NCI-H1436 (cell line): ENCODE measurements at places on chromosomes 12 and 14.

GRCh38 chr14:29607169-29607568 lies 320.5 kb downstream of the PRKD1 start:
- no peak for DNase-seq

- DNase-seq, result no peak
Observed at GRCh38 chr14:33250963-33251362, 312.3 kb downstream of the NPAS3 start.

DNA sequence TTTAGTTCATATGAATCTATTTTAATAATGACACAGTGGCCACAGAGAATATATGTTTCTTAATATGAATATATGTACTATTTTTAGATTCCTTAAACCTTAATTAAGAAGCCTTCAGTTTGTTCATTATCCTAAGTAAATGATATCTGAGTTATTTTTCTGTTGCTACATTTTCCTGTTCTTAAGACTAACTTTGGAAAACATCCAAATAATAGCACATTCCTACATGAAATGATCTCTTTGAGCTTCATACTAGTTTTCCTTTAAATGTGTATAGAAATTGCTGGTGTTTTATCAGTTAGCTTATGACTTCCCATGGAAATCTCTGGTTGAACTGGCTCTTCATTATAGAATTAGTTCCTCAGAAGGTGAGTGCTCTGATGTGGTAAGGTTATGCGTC lies 72.1 kb downstream of the POLR3B start:
- no peak for DNase-seq

- no peak for DNase-seq
Observed at GRCh38 chr14:33467971-33468370, 482.9 kb downstream of the EGLN3 start.

GRCh38 chr12:56785874-56786273 lies 22.8 kb downstream of the HSD17B6 start:
- DNase-seq, result no peak

GRCh38 chr12:120736404-120737331 lies 11.0 kb downstream of the ACADS start:
- no peak for DNase-seq

GRCh38 chr12:95073698-95074520 lies 491 bp upstream of the NR2C1 start:
- no peak for DNase-seq

GRCh38 chr12:1946296-1946695 lies 27.8 kb upstream of the CACNA2D4 start:
- DNase-seq, result no peak

DNA sequence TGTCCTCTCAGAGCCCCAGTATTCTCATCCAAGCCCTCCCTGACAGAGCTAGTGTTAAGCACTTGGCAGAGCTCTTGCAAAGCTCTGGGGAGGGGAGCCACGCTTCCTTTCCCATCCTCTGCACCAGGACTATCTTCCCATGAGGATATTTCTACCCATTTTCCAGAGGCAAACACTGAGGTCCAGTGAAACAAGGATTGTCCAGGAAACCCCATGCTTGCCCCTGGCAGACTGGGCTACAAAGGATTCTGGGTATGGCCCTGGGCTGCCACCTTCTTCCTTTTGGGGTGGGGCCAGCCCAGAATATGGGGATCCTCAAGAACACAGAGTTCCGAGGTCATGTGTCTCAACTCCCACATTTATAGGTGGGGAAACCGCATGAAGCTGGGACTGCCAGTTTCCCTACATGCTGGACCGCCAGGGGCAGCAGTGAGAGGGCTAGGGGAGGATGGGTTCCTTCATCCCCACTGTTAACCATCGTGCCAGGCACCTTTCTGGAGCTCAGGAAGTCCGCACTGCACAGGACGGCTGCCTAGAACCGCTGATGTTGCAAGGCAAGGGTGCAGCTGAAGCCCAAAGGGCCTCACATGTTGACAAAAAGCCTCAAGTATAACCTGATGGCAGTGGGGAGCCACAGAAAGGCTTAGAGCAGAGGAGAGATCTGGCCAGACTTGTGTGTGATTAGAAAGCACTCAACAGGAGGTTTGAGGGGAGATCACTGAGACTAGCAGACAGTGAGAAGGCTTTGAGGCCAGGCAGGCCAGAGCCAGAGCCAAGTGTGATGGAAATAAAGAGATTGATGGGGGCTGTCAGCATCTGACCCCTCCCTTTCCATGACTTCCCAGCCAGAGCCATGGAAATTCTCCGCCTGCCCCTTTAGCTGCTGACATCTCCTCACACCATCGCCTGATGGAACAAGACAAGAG lies 5.5 kb upstream of the CCDC85C start:
- DNase-seq, result no peak

DNA sequence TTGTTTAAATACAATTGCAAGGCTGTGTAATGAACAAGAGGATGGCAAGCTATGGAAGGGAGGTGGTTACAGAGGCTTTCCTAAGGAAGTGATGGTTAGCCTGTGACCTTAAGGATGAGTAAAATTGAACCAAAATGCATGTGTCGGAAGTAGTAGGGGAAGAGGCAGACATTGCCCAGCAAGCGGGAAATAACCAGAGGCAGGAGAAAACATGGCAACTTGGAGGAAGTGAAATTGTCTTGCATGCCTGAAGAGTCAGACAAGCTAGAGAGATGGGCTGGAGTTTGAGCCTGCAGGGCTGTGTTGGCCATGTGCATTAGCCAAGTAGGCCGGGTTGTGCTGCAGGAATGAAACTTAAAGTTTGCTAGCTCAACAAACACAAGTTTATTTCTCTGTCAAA lies 96.2 kb downstream of the BTG1 start:
- no peak for DNase-seq

DNA sequence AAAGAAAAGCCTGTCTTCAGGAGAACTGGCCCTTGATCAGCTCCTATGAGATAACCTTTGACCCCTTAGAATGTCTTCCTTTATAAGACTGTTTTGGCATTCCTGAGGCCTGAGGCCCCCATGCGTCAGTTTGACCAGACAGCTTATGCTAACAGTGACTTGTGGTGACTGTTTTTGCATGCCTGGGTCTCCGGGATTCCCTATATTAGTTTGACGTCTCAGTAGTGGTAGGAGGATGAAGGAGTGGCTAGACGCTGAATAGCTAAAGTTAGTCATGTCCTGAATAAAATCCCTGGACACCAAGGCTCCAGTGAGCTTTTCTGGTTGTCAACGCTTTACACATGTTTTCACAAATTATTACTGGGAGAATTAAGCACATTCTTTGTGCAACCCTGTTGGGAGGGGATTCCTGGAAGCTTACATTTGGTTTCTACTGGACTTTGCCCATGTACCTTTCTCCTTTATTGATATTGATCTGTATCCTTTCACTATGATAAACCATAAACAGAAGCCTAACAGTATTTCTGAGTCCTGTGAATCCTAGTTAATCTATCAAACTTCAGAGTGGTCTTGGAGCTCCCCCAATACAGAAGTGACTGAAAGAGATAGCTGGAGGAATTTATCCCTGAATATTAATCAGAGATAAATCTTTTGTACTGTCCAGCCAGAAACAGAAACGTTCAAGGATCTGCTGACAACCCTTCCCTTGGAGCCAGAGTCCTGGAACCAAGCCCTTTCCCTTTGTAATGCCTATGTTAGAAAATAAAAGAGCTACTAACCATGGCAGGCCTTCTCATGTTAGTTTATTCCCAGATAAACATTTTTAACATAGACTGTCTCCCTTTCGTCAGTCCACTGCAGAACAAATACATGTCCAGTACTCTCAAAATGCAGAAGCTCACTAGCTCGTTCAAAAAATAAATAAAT lies 479.2 kb downstream of the RPS29 start:
- no peak for DNase-seq

DNA sequence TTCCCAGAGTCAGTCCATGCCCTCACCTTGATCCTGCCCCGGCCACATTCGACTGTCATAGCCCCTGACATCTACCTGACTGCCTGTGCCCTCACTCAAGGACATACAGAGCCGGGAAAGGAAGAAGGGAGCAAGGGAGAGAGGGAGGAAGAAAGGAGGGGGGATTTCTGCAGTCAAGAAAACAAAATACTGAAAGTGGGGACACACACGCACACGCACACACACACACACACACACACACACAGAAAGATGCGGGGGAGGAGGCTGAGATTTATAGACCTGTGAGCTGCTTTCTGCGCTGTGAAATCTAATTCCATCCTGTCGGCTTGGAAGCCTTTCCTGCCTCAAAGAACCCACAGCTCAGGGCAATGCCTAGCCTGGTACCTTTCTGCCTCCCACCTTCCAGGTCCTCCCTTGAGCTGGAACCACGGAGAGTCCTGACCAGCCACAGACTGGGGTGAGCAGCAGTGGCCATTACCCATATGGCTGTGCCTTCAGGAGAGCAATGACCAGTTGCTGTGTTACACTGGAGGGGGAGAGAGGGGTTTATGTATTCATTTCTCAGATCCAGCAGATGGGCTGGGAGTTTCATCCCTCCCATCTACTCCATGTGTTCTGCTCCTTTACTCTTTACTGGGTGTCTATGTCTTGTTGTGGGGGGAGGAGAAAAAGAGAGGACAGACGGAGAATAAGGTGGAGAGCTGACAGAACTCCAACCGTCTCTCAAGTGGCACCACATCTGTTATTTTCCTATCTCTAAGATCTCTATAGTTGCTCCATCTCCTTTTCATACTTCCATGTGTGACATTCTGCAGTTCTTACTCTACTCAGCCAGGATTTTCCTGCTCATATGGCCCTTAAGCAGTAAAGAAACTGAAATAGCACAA lies 12.9 kb downstream of the C14orf93 start:
- DNase-seq, result no peak

DNA sequence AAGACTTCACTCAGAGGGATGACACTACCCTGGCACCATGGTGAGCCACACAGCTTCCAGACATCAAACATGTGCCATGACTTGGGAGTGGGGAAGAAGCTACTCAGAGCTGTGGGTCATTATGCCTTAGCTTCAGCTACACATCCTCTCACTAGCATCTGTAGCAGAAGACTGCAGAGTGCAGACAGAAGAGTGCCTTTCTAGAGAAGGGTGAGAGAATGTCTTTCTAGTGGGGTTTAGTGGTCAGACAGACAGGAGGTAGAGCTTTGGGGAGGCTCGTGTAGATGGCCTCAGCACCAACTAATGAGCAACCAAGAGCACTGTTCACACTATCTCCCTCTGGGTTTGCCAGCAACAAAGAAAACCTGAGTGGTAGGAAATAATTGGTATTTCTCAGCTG lies 4.9 kb upstream of the B4GALNT3 start:
- DNase-seq, result no peak

DNA sequence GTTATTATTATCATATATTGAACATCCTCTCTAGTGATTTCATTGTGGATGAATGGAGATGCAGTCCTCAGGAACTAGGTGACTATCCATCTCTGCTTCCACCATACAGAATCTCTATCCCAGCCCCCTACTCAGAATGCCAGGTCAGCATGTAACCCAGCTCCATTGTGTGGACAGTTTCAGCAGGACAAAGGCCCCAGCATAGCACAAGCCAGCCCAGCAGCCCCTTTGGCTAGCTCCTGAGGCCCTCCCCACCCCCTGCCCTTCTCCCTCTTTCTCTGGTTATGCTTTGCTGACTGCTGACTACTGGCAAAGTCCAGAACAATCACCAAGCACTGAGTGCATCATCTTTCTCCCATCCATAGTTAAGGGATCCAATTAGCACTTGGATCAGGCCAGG lies 5.8 kb upstream of the SPRYD4 start:
- DNase-seq, result no peak

DNA sequence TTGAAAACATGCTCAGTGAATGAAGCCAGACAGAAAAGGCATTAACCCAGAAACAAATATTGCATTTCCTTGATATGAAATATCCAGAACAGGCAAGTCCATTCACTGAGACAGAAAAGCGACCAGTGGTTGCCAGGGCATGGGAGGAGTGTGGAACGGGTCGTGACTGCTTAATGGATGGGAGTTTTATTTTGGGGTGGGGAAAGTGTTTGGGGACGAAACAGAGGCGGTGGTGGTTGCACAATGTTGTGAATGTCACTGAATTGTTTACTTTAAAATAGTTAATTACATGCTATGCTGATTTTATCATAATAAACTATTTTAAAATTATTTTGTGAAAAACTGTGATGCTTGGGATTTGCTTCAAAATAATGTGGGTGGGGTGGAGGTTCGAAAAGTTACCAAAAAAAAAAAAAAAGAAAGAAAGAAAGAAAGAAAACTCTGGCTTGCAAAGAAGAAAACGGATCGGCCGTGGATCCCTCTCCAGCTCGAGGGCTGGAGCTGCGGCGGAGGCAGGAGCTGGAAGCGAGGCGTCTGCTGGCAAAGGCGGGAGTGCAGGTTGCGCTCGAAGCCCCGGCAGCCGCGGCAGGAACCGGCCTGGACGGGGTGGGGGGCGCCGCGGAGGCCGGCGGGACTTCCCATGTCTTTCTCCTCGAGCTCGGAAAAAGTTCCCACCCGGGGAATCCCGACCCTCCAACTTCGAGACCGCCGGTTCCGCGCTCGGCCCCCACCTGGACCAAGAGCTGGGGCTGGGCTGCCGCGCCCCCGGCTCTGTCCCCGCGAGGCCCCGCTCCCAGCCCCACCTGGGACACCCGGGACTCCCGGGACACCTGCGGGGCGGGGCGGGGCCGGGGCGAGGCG lies 524 bp upstream of the P2RX2 start:
- no peak for DNase-seq

GRCh38 chr14:23436327-23437132 lies 1.1 kb upstream of the MYH7 start:
- DNase-seq, result no peak

DNA sequence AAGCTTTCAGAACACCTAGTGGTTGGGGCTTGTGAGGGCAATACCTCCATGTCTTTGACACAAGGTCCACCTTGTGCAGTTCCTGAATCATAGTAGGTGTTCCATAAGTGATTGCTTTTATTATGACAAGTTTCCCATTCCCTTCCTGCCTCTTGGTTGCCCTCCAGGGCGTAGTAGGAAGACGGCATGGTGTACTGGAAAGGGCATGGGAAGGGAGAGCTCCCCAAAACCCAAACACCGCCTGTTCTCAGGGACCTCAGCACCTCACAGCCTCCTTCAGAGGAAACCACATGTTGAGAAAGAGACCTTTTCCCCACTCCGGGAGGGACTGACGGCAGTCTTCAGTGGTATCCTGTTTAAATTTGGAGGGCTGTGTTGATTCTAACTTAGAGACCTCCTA lies 21.1 kb downstream of the EVL start:
- DNase-seq, result no peak

- no peak for DNase-seq
Observed at GRCh38 chr12:49642370-49642802, 19.0 kb downstream of the PRPF40B start.

- DNase-seq, result no peak
Observed at GRCh38 chr12:98418357-98419075, 96.9 kb upstream of the TMPO start.

GRCh38 chr12:97435153-97435552 lies 27.5 kb upstream of the RMST start:
- DNase-seq, result no peak

- no peak for DNase-seq
Observed at GRCh38 chr12:34393821-34394150, 371.5 kb downstream of the ALG10 start.
